ENCODE measurements at places on chromosomes 16 and 17.

DNA sequence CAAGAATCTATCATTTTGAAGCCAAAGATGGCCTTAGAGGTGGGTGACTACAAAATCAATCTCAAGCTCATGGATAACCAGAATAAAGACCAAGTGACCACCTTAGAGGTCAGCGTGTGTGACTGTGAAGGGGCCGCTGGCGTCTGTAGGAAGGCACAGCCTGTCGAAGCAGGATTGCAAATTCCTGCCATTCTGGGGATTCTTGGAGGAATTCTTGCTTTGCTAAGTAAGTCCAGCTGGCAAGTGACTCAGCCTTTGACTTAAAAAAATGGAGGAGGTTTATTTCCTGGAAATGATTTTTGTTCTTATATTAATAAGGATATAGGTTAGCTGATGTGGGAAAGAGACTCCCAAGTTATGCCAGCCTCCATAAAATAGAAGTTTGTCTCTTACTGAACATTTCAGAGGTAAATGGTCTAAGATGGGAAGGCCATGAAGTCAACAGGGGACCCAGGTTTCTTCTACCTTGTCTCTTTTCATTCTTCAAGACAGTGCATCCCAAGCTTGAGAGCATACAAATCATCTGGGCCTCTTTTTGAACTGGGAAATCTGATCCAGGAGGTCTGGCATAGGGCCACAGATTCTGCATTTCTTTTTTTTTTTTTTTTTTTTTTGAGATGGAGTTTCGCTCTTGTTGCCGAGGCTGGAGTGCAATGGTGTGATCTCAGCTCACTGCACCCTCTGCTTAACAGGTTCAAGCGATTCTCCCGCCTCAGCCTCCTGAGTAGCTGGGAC is 19.8 kb upstream of the TANGO6 start:
- DNase-seq: no peak

DNA sequence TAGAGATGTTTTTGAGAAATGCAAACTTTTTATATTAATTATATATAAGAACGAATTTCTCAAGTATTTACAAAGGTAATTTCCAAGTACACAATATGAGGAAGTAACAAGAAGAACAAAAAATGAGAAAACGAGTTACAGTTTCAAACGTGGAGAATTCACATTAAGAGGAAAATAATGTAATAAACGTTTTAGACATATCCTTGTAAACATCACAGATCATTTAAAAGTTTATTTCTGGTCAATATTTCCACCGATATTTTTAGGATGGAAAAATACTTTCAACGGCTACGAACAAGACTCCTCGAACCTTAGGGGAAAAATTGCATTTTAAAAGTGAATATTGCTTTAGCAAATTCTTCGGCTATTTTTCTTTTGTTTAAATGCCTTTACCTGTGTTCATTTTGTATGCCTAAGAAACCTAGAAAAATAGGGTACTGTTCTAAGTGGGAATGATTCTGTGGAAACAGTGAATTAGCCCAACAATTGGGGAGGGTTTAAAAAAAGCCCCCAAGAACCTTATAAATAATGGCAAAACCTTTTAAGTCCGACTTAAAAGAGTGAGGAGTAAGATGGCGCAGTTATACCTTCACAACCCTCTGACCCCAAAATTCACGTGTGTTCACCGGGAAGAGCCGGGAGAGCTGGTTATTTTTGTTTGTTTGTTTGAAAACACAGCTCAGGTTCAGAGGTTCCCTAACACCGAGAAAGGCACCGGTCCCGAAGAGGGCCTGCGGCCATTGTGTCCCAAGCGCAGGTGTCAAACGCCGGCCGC is 3.3 kb downstream of the HNF1B start:
- no peak for DNase-seq

DNA sequence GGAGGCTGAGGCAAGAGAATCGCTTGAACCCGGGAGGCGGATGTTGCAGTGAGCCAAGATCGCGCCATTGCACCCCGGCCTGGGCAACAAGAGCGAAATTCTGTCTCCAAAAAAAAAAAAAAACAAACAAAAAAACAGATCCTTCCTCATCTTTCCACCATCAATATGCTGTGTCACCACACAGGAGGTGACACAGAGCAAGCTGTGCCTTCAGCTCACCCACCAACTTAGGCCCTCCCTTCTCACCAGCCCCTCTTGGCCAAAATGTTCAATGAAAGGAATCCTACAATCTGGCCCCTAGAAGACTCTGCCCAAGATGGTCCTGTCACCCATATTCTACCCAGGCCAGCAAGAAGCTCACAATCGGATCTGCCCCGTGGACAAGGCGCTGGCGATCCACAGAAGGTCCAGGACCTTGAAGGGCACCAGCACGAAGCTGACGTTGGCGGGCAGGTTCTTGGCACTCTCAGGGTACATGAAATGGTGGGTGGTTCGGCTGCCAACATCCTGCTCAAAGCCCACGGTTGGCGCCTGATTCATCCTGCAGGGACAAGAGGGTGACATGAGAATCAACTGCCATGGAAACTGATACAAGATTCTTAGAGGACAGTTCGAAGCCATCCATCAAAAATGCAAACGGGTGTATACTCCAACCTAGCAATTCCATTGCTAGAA is 41.4 kb downstream of the DDX19A start:
- DNase-seq: no peak

DNA sequence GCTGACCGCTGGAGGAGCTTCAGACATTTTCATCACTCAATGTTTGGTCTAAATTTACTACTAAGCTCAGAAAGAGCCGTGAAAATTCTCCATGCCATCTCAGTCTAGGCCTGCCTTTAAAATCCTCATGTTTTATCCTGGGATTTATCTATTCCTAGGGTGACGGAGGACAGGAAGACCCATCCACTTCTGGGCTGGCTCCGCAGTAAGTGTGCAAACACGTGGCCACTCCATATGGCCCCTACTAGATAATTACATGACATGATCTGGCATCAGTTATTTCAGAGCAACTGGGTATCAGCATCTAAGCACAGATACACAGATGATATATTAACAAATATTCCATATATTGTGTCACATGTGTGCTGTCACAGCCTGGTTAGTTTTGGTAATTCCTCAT is 77.8 kb upstream of the HS3ST4 start:
- DNase-seq: no peak

- no peak for DNase-seq
Observed at GRCh38 chr17:73814075-73814474, 169.8 kb upstream of the SDK2 start.

- DNase-seq: no peak
Observed at GRCh38 chr16:68247400-68247799, 2.2 kb downstream of the PLA2G15 start.

- DNase-seq: no peak
Observed at GRCh38 chr17:28370035-28370743, at the start of gene VTN. TSS of gene VTN (minus strand) at chr17:28370307. CDS start at chr17:28370203, 104 bp downstream.

GRCh38 chr16:86306811-86307513 is 203.4 kb upstream of the FOXF1 start:
- no peak for DNase-seq
